ENCODE measurements at places on chromosomes 4 and X. TPM values are rescaled to one million over a fixed set of nuclear protein-coding genes. Genes with fewer than 3 reads are reported as not detected.

The PLXNA3 gene
- 78.8 TPM for total RNA-seq

The EGF gene
- total RNA-seq = not detected

The FAM241A gene
- 2.7 TPM for total RNA-seq

DNA sequence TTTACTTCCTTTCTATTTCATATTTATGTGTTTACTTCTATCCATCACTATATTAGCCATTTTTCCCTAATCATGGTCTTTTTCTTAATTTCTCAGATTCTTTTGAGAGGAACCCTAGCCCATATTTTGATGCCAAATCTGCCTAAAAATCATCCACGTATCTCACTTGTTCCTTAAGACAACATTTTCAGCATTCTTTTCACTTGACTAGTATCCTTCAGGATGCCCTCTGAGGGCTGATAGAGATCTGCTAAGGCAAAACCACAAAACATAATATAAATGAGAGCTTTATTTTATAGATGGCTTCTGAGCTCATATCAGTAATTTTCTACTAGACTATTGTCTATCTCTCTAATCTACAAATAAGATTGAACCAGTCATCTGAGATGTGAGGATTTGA lies 341.9 kb downstream of the GPM6A start:
- H3K4me3 ChIP-seq = no peak overlapping the region
- no peaks in the 10 kb centered on the region for H3K4me1 ChIP-seq
- no peaks in the 10 kb centered on the region for H3K36me3 ChIP-seq

GRCh38 chr4:76811604-76812412 lies 86.1 kb downstream of the SOWAHB start:
- H3K36me3 ChIP-seq = no peaks in the 10 kb centered on the region
- H3K4me3 ChIP-seq = no peak overlapping the region
- H3K27me3 ChIP-seq = no peaks in the 10 kb centered on the region

DNA sequence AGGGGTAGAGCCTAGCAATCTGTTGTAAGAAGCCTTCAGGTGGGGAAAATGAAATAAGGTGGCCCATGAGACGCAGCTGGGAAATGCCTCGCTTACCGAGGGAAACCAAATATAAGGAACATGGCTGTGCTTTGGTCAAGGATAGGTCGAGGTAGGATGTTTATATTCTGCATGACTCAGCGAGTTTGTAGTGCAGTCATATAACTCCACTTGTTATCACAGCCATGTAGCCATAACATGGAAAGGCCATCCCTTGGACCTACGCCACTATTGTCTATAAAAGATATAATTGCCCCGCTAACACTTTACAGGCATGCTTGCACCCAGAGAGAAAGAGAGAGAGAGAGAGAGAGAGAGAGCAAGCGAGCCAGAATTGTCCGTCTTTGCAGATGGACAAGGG lies 80.9 kb upstream of the GLRA2 start:
- H3K4me1 ChIP-seq = no peaks in the 10 kb centered on the region
- no peaks in the 10 kb centered on the region for H3K27me3 ChIP-seq
- DNase-seq = no peak
- no peak overlapping the region for H3K4me3 ChIP-seq

GRCh38 chrX:76398970-76399369 lies 28.5 kb upstream of the MAGEE1 start:
- no peaks in the 10 kb centered on the region for H3K27me3 ChIP-seq
- H3K4me3 ChIP-seq = no peak overlapping the region
- no peak for DNase-seq
- no peaks in the 10 kb centered on the region for H3K36me3 ChIP-seq
- no peak overlapping the region for H3K27ac ChIP-seq

Data from CD4-positive, alpha-beta memory T cell (primary cell).